NCI-H226 (cell line): ENCODE measurements at places on chromosomes 5 and 9.

- no peak for DNase-seq
Measured at GRCh38 chr5:90601468-90601867, 42.9 kb downstream of the ADGRV1 start.

GRCh38 chr9:133782157-133783130 is 44.3 kb upstream of the SARDH start:
- DNase-seq = no peak

DNA sequence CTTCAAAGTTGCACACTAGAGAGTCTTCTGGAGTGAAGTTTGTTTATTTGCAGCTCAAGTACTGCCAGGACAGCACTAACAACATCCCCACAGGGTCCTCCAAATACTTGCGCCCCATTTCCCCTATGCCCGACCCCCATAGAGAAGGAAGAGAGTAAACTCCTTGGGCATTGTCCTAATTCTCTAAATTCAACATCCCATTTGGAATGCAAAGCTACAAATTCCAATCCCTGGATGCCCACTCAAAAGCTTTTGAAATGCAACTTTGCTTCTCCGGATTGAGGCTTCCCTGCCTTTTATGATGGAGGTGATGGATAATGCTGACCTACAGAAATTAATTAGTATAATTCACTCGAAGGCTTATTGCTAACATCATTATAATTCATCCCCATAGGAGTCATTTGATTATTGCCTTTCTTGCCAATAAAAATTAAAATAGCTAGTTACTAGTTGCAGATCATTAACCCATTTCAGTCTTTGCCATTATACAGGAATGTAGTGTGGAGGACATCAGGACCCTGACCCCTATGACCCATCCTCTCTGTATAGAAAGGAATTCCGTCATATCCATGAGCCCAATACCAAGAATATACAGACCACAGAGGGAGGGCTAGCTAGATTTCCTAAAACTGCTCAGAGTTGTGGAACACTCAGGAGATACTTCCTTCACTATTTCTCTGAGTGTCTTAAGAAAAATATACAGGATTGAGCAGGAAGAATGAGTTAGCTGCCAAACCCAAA is 277.6 kb downstream of the ZNF608 start:
- no peak for DNase-seq

- DNase-seq = no peak
Measured at GRCh38 chr9:129235041-129235930, 57.2 kb upstream of the IER5L start.

- DNase-seq = no peak
Measured at GRCh38 chr5:72463449-72464052, 43.7 kb downstream of the ZNF366 start.

- no peak for DNase-seq
Measured at GRCh38 chr5:176352116-176352878, 9.3 kb downstream of the KIAA1191 start.

DNA sequence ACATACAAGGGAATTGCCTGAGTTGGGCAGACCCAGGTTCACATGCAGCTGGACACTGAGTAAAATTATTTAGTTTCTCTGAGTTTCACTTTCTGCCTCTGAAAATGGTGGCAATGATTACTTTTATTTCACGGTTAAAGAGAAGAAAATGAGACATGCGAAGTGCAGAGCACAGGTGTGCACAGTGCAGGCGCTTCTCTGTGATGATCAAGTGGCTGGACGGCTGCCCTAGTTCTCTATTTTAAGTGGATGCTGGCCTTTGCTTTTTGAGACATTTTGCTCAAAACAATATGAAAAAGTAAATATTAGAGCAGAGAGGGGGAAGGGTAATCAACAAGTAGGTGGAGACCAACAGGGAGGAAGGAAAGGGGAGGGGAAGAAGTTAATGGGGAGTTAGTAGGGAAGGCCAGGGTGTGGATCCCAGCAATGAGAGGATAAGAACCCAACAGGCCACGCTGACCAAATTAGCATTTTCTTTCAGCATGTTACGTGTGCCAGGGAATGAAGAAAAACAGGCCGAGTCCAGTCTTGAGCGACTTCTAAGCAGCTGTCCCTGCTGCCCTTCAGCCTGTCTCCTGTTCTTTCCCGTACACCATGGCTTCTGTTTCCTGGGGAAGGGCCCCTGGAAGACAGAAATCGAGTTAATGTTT is 16.1 kb downstream of the SNX18 start:
- no peak for DNase-seq

DNA sequence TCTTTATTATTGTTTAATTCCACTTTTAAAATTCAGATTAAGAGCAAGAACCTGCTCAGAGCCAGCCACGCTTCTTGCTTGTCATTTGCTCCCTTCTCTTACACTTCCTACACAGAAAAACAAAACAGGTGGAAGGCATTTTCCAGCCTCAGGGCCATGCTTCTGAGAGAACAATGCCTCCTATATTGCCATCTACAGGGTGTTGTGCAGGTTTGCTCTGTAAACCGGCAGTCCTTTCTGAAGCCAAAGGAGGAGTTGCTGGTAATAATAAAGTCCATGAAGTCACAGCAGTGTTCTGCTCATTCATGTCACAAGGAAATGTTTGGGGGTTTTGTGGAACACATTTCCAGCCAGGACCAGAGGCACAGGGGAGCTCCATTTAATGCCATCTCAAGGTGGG is 16.1 kb upstream of the PRLR start:
- no peak for DNase-seq

- DNase-seq = no peak
Measured at GRCh38 chr5:173410459-173411233, 82.4 kb upstream of the STC2 start.

DNA sequence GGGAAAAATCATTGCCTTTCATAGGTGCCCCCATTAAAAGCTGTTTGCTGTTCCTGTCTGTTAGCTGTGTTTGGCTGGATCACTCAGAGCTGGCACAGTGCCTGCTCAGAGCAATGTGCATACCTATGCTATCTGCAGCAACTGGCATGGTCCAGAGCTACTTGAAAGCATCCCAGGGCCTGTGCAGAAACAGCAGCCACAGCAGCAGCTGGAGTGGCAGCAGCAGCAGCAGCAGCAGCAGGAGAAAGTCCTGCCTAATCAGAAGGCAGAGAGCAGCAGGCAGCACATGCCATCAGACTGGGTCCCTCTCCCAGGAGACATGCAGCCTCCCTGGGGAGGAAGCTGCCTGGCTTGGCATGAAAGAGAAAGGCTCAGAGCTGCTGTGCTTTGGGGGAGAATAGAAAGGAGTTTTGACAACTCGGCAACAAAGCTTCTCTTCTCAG is 243.8 kb upstream of the WWC1 start:
- DNase-seq = peak; percentile 28

DNA sequence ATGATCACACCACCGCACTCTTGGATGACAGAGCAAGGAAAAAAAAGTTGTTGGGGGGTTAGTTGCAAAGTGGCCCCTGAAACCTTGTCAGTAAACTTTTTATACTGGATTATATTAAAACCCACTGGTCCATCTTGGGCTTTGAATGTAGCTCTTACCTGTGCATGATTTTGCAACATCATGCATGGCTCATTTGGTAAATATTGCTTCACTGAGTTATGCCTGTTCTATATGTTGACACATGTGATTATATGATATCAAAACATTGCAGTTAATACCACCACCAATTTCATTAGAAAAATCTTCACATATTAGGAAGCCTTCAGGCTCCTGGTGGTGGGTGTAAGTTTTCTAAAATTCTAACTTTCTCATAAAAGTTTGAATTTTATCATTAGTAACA is 41.9 kb downstream of the DYNC2I2 start:
- DNase-seq = no peak

DNA sequence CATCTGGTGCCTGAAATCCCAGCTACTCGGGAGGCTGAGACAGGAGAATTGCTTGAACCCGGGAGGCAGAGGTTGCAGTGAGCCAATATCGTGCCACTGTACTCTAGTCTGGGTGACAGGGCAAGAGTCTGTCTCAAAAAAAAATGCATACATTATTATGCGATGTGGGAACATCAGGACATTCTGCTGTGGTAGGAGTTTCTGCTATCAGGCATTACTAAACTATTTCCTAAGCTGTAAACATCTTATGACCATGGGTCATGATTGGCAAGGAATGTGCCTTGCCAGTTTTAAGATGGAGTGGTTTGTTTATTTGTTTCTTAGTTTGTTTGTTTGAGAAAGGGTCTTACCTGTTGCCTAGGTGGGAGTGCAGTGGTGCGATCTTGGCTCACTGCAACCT is 45.1 kb upstream of the FAM120A start:
- no peak for DNase-seq

DNA sequence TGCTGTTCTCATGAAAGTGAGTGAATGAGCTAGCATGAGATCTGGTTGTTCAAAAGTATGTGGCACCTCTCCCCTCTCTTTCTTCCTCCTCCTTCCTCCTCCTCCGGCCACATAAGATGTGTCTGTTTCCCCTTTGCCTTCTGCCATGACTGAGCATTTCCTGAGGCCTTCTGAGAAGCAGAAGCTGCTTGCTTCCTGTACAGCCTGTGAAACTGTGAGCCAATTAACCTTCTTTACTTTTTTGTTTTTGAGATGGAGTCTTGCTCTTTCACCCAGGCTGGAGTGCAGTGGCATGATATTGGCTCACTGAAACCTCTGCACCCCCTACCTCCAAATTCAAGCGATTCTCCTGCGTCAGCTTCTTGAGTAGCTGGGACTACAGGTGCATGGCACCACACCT is 6.1 kb downstream of the S100Z start:
- DNase-seq = no peak

GRCh38 chr5:157607371-157608161 is 32.0 kb upstream of the ADAM19 start:
- DNase-seq = peak; percentile 58

- no peak for DNase-seq
Measured at GRCh38 chr5:78376315-78376714, 15.9 kb downstream of the SCAMP1 start.

- DNase-seq = no peak
Measured at GRCh38 chr5:69364414-69364813, 4.9 kb downstream of the AK6 start.

DNA sequence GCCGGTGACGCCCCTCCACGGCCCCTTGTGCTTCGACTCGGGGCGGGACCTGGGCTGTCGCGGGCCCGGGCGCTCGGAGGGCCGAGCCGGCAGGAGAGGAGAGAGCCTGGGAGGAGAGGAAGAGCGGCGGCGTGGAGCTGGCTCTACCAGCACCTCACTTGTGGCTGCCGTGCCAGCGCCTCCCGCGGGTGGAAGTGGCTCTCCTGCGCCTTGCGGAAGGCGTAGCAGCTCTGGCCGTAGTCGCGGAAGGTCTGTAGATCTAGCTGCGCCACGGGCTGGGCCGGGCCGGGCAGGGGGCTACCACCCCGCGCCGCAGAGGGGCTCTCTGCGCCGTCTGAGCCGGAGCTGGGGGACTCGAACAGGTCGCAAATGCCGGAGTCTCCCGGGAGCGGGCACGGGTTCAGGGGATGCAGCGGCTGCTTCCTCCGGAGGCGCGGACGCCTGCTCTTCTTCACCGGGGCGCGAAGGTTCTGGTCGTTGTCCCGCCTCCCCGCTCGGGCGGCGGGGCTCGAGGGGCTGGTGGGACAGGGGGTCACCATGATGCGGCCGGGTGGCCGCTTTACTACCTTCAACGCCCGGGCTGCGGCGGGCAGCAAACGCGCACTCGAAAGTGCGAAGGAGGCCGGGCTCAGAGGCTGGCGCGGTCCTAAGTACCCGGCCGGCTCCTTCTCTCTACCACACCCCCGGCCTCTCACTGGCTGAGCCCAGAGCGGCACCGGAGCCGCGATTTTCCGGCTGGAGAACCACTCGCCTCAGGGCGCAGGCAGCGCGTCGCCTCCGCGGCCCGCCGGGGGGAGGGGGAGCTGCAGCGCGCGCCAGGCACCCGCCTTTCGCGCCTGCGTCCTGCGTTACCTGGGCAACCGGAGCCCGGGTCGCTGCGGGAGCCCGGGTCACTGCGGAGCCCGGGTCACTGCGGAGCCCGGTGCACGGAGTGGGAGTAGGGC is at the start of gene CCNO:
CCNO (minus strand) TSS at position 624 of the 944 bp plus-strand sequence; CDS start at position 539, 85 bp downstream.
- DNase-seq = peak; percentile 87

- no peak for DNase-seq
Measured at GRCh38 chr5:2631758-2632157, 119.7 kb downstream of the IRX2 start.

DNA sequence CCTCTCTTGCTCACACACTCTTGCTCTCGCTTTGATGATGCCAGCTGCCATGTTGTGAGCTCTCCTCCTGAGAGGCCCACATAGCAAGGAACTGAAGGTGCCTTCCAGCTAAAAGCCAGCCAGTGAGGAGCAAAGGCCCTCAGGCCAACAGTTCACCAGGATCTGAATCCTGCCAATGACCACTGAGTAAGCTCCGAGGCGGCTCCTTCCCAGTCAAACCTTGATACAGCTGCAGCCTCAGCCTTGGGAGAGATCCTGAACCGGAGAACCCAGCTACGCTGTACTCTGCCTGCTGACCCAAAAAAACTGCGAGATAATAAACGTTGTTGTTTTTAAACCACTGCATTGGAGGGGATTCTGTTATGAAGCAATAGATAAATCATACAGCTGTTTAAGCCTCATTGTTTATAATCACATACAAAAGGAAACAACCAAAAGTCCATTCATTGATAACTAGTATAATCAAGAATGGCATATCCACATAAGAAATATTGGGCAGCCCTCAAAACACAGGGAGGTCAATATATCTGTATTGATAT is 49.0 kb upstream of the IFNK start:
- DNase-seq = no peak

- no peak for DNase-seq
Measured at GRCh38 chr5:138305797-138306196, 25.8 kb downstream of the CDC25C start.

GRCh38 chr5:61402970-61403900 is 71.2 kb downstream of the ZSWIM6 start:
- DNase-seq = no peak

- peak; percentile 70 for DNase-seq
Measured at GRCh38 chr5:176166427-176166826, 71.8 kb upstream of the SIMC1 start.

GRCh38 chr5:190366-191035 is 794 bp upstream of the LRRC14B start:
- no peak for DNase-seq

- DNase-seq = no peak
Measured at GRCh38 chr5:112923148-112923917, 1.3 kb upstream of the REEP5 start.

DNA sequence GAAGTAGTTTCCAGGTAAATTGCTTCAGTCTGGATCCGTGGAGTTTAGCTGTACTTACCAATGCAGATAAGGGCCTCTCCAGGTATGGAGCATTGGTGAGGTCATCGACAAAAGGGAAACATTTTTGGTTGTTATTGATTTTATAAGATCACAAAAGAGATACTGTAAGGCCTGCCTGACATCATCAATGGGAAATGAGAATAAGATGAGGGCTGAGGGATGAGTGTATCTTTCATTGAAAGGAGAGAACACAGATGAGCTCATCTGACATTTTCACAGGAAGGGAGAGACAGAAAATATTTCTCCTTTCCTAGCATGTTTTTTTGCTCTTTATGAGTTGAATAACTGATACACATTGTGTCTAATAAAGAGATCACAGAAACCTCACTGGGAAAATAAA is 233.6 kb downstream of the SAXO1 start:
- no peak for DNase-seq

- no peak for DNase-seq
Measured at GRCh38 chr5:100539519-100539918, 4.3 kb downstream of the FAM174A start.

- no peak for DNase-seq
Measured at GRCh38 chr5:156221816-156222215, 105.1 kb upstream of the SGCD start.

GRCh38 chr9:87842878-87843585 is 39.6 kb upstream of the SPATA31E1 start:
- no peak for DNase-seq
